ENCODE measurements at places on chromosomes 16 and 17.

DNA sequence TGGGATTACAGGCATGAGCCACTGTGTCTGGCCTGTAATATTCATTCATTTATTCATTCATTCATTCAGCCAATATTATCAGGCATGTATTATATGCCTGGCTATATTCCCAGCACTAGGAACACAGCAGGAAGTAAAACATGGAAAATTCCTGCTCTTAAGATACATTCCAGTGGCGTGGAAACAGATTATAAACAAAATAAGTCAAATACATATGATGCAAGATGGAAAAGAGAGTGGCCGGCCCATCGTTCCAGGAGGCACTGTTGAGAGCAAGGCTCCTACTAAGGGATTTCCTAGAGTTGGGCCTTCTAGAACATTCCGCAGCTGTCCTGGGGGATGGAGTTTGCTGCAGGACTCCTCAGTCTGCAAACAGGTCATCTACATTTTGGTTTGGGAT, 17.7 kb downstream of the ADCY9 start:
- no peak for DNase-seq

GRCh38 chr17:7480089-7480384, 606 bp upstream of the ZBTB4 start:
- DNase-seq: no peak

DNA sequence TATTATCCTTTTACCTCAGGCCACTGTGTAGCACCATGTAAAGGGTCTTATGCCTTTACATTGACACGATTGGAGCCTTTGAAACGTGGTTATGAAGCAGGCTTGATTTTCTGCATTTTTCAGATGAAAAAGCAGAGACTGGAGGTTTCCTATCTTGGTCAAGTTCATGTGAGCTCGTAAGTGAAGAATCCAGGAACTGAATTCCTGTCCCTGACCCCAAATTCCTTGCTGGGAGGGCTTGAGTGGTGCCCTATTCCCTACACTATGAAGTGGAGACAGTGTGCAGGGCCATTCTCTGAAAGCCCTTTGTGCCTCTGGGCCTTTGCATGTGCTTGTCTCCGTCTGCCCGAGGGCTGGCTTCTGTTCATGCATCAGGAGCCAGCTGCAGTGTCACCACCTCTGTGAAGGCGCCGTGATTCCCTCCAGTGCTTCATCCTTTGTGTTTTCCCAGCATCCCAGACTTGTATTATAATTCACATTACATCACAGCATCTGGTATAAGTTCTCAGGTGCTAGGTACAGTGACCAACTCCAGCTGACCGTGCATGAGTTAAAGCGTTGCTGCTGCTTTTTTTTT, 181.1 kb downstream of the SNX29 start:
- no peak for DNase-seq

- no peak for DNase-seq
Measured at GRCh38 chr17:6675201-6675825, 23.8 kb downstream of the C17orf100 start.

GRCh38 chr17:37322106-37322505, 53.7 kb upstream of the C17orf78 start:
- DNase-seq: no peak

DNA sequence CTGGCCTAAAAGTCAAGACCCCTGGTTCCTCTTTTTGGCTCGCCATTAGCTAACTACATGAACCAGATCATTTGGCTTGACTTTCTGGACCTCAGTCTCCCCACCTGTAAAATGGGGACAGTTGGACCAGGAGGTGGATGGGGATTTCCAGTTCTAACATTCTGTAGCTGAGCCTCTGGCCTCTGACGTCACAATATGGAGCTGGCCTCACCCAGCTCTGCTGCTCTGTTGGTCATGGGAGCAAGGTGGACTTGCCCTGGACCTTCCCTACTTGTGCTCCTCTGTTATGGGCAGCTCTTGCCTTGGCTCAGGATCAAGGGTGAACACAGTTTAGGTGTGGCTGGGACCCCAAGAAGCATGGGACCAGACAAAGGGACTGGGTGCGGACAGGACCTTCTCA, 16.5 kb upstream of the KCNH6 start:
- DNase-seq: no peak

DNA sequence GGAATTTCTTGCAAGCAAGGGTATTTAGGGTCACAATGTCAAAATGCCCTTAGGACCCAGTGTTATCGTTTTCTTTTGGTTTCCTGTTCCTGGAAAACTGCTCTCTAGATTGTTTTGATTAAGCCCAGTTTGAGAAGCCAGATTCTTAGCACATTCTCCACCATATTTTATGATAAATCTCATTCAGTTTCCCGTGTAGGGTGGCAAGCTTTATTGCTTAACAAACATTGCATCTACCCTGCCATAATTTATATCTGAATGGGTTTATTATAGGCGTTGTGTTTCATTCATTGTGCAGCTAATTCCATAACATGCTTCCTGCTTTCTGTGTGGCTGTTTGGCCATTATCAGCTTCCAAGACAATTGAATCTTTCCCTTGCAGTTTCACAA, 389.1 kb upstream of the DYNLRB2 start:
- DNase-seq: no peak

DNA sequence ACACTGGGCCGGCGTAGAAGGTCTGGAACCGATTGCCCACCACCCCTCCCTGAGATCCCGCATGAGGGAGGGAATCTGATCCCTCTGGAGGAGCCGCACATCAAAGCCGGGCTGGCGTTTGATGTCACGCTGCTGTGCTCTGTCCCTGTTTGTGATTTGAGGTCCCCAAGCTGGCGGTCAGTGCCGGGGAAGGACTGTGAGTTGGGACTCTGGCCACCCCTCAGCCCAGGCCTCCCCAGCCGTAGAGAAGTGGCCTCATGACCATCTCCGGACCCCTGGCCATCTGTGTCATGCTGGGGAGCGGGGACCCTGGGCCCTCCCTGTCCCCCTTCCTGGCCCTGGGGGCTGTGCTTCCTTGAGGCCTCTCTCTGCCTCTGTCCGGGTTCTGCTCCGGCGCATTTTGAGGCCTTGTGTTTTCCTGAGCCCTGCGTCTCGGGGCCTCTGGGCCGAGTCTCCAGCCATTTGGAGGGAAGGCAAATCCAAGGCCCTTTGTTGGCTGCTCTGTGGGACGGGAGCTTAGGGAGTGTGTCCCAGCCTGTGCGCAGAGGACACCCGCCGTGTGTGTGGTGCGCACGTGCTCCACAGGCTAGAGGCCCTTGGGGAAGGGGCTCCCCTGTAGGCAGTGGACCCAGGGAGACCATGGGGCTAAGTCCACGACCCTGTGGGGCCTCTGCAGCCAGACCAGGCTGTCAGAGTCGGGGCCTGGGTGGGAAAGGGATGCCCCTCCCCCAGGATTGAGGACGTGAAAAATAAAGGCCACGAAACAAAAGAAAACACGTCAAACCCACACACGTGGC, 15.1 kb downstream of the ASPSCR1 start:
- DNase-seq: no peak

- DNase-seq: no peak
Measured at GRCh38 chr16:67775273-67775672, 31.1 kb downstream of the RANBP10 start.

- no peak for DNase-seq
Measured at GRCh38 chr17:76431509-76431908, 21.4 kb downstream of the UBE2O start.

GRCh38 chr17:31724619-31725018, 134.4 kb downstream of the COPRS start:
- no peak for DNase-seq

DNA sequence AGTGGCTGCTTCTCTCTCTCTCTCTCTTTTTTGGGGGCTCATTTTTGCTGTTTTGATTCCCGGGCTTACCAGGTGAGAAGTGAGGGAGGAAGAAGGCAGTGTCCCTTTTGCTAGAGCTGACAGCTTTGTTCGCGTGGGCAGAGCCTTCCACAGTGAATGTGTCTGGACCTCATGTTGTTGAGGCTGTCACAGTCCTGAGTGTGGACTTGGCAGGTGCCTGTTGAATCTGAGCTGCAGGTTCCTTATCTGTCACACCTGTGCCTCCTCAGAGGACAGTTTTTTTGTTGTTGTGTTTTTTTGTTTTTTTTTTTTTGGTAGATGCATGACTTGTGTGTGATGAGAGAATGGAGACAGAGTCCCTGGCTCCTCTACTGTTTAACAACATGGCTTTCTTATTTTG, 7.7 kb upstream of the TMEM235 start:
- no peak for DNase-seq

GRCh38 chr17:35171834-35172233, 22.4 kb downstream of the SLC35G3 start:
- DNase-seq: no peak

- DNase-seq: no peak
Measured at GRCh38 chr16:27379919-27380318, 22.1 kb upstream of the IL21R start.

DNA sequence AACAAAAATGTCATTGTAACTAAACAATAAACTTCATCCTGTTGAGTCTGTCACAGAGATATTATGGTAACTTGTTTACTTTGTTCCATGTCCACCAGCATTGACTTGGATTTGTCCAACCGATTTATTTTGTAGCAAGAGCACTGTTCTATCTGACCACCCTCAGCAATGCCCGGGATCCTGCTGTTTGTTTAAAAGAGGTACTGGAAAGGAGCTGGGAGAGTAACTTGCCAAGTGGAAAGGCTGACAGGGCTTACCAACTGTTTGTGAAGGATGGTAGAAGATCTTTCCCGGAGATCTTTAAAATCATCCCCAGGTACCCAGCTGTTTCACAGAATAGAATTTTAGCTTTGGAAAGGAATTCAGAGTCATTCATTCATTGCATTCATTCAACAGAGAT, 59.1 kb upstream of the BCAR1 start:
- no peak for DNase-seq

- DNase-seq: no peak
Measured at GRCh38 chr16:58497935-58498334, 2.0 kb upstream of the NDRG4 start.

DNA sequence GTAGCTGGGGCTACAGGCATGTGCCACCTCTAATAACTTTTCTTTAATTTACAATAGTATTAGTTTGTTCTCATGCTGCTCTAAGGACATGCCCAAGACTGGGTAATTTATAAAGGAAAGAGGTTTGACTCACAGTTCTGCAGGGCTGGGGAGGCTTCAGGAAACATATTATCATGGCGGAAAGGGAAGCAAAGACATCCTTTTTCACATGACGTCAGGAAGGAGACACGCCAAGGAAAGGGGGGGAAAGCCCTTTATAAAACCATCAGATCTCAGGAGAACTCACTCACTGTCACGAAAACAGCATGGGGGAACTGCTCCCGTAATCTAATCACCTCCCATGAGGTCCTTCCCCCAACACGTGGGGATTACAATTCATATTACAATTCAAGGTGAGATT, 18.3 kb downstream of the IL4R start:
- no peak for DNase-seq

DNA sequence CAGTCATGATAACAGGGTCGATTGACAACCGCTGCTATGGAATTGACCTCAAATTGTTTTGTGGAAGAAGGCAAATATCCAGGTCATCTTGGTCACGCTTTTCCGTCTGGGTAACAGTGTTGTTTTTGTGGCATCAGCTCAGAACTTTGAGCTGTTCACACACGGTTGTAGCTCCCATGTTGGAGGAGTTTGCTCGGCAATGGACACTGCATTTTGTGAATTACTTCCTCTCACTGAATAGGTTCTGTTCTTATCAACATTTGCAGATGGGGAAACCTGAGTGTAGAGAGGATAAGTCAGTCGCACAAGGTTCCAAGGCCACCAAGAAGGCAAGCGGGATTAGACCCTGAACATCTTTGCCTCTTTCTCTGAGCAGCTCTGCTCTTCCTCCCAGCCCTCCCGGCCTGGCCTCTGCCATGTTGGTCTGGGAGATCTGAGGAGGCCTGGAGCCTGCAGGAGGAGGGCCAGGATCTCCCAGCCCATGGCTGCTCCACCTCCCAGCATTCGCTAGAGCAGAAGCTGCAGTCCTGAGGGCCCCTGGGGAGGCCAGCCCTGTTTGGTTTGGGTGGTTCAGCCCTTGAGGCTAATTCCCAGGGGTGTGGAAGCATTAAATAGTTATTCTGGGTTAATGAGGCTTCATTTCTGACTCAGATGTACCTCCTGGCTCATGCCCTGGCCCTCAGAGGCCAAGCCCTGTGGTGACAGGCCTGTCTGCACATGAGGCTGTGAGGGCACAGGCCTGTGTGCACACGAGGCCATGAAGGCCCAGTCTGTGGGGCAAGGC, 154.1 kb upstream of the PLCG2 start:
- DNase-seq: no peak

- peak; percentile 81 for DNase-seq
Measured at GRCh38 chr17:74923538-74924249, 379 bp upstream of the OTOP2 start.

DNA sequence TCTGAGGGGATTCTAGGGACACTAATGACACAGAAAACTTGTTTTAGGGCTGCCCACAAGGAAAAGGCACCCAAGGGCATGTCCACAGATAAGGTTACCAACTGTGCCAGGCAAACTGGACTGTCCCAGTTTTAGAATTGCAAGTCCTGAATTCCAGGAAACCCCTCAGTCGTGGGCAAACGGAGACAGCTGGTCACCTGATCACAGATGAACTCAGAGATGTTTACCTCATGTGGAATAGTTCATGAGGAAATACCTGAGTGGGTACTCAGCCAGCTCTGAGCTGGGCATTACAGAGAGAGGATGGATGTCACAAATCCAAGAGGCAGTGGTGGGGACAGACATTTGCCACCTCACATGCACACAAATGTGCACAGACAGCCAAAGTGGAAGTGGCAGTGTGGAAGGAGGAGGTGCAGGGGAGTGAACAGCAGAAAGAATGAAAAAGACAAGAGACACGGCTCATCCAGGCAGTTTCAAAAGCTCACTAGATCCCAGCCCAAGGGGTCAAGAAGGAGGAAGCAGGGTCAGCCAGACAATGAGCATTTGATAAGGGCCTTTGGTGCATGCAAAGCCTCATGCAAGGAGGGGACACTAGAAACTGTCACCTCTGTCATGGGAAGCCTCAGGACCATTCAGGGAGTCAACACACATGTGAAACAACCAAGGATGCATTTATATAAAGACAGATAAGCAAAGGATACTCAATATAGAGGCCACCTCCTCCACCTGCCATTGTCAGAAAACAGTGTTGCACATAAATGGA, 24.8 kb downstream of the TTLL6 start:
- no peak for DNase-seq

DNA sequence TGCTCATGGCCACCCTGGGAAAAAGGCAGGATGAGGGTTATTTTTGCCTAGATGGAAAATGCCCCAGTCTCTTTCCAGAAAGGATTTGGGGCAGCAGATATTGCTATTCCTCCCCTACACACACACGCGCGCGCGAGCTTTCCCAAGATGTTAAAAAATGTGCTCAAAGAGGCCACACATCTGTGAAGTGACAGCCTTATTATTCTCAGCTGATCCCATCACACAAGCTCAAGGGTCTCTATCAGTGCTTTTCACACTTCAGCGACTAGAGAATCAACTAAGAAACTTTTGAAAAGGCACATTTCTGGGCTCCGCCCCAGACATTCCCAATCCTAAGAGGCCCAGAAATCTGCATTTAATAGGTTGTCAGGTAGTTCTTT, 5.7 kb upstream of the RAB5C start:
- DNase-seq: no peak

- no peak for DNase-seq
Measured at GRCh38 chr16:24677388-24677787, 52.1 kb upstream of the TNRC6A start.

GRCh38 chr17:33383488-33384023, 90.5 kb upstream of the ASIC2 start:
- no peak for DNase-seq

Measured in activated naive CD4-positive, alpha-beta T cell treated with anti-CD3 and anti-CD28 coated beads, Interleukin-2, amount 10 ng/mL, durations not matched to agents 7 days and 5 days (primary cell).